Activated CD4-positive, alpha-beta T cell treated with anti-CD3 and anti-CD28 coated beads for 4 hours (primary cell): ENCODE measurements at places on chromosomes 1 and 21.

GRCh38 chr21:35039595-35040289 lies 9.4 kb downstream of the RUNX1 start:
- no peak for DNase-seq

- no peak for DNase-seq
These were observed 3.6 kb upstream of the NUP210L start for GRCh38 chr1:154158307-154159125.

DNA sequence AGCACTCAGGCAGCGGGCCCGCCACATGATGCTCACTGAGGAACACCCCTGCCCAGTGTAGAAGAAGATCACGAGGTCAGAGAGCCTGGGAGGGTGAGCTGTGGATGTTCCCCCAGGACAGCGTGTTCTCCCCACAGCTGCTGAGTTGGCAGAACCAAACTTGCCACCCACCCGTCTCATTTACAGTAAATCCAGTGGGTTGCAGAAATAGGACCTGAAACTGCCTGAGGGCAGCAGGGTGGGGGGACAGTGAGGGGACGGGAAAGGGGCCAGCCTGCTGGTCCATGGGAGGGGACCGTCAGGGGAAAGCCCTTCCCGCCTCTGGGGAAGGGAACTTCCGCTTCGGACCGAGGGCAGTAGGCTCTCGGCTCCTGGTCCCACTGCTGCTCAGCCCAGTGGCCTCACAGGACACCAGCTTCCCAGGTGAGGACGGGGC lies at the start of gene C1QB:
C1QB (plus strand) TSS at position 356 of the 436 bp plus-strand sequence. CDS start 6,227 bp downstream, outside the sequence.
- no peak for DNase-seq

DNA sequence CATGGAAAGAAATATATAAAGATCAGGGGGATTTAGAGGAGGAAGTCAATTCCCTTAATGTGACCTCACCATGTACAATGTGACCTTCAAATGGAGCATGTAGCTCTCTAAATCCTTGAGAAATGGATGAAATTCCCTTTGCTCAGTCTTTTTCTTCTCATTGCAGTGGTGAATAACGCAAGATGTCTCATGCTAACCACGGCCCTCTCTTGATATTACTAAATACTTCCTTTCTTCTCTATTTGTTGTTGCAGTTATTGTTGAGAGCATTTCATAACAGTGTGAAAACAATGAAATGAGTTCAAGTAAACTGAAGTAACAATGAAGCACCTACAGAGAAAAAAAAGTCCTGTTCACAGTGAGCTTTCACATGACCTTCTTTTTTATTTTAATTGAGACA lies 55.6 kb downstream of the ZNF281 start:
- no peak for DNase-seq

DNA sequence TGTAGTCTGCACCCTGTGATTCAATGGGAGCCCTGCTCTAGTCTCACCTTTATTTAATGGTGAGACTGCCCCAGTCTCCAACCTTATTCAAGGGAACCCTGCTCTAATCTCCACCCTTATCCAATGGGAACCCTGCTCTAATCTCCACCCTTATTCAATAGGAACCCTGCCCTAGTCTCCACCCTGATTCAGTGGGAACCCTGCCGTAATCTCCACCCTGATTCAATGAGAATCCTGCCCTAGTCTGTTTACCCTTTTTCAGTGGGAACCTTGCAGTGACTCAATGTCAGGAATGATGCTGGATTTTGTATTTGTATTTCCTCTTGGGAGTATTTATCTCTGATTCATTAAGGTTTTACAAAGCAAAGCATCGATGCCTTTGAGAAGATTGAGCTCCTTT lies 39.5 kb downstream of the TRPM2 start:
- no peak for DNase-seq

GRCh38 chr1:177021687-177022086 lies 142.8 kb downstream of the ASTN1 start:
- no peak for DNase-seq

- DNase-seq: no peak
These were observed 52.2 kb downstream of the DMRTB1 start for GRCh38 chr1:53511323-53511932.

- DNase-seq: no peak
These were observed 93.6 kb downstream of the SIM2 start for GRCh38 chr21:36792505-36792967.

DNA sequence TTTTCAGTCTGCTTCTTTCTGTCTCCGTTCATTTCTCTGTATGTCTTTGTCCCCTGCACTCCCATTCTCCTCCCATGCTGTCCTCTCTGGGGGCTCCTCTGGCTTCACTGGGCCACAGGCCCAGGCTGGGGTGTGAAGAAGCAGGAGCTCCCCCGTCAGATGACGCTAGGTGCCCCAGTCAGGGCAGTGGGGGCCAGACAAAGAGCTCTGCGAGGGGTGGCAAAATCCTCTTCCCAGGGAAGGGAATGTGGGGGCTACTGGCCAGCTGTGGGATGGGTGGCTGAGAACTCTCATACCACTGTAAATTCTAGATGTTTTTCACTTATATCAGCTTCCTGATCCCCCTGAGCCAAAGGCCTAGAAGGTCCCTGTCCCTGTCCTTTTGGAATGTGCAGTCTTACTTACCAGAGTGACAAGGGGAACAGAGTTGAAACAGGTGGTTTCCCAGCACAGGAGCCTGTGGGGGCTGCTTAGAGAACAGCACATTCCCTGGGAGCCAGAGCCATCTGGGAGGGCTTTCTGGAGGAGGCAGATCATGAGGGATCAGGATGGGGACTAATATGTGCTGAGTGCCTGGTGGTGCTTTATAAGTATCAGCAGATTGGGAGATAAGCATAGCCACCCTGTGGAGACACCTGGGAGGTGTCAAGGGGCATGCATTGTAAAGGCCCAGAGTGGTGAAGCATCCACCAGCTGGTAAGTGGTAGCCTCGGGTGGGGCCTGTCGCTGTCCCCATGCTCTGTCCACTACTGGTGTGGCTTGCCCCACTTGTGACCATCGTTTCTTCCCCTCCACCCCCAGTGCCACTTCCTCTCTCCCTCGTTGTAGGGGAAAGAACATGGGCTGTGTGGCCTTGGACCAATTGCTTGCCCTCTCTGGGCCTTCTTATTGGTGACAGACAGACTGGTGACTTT lies 10.1 kb upstream of the PADI1 start:
- DNase-seq: no peak

GRCh38 chr1:93746021-93746812 lies 64.6 kb upstream of the BCAR3 start:
- no peak for DNase-seq

GRCh38 chr1:214670098-214670497 lies 67.1 kb downstream of the CENPF start:
- no peak for DNase-seq

DNA sequence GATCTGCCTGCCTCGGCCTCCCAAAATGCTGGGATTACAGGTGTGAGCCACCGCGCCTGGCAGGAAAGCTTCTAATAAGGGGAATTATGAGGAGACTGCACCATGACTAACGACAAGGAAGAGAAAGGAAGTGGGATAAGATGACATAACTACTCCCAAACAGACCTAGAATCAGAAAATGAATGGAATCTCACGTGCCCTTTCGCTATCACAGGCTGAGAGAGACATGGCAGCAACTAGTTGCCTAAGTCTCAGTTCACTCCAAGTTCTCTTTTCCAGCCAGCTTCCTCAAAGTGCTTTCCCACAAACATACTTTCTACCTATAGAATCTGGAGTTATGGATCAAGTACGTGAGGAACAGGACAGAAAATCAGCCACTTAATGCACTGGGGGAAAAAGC lies 2.0 kb downstream of the PI4KB start:
- DNase-seq: no peak

DNA sequence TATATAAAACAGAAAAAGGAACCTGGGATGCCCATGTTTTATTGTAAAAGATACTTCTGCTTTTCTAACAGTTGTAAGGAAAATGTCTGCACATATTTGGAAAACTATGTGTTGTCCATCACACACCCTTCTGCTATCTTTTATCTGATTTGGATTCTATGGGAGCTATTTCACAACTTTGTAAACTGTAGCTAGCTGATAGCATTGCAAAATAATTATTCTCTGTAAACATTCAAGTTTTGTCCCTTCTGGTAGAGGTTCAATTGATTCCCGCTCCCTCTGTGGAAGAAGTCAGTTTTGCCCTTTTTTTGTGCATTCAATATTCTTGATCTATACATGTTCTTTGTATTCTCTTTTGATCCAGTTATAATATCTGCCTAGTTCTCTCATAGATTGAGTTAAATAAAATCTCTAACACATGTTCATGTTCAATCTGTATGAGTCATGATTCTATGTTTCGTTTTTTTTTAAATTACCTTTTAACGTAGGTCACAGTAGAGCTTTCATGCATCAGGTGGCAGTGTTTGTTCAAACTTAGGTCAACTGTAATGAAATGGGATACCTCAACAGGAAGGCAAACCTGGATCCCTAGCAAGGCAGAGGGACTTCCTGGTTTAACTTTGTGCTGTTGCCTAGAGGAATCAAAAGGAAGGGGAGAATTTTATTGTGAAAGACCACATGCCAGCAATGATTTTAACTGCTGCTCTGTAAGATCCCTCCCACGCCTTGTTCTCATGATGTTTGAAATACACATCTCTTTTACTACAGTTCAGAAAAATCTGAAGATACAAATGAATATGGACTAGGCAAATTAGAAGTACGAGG lies 26.0 kb upstream of the BCL9 start:
- no peak for DNase-seq
